ENCODE measurements at places on chromosomes 16 and 17. TPM values are rescaled to one million over a fixed set of nuclear protein-coding genes. Genes with fewer than 3 reads are reported as not detected.

MAF gene
- total RNA-seq, result 1.9 TPM

TMED6 gene
- total RNA-seq, result not detected

CCDC144A gene
- 0.81 TPM for total RNA-seq

OTOA gene
- total RNA-seq, result not detected

KRT24 gene
- not detected for total RNA-seq

- H3K4me1 ChIP-seq, result no peaks in the 10 kb centered on the region
- H3K27ac ChIP-seq, result no peak overlapping the region
- no peak for DNase-seq
- H3K36me3 ChIP-seq, result no peaks in the 10 kb centered on the region
- no peak overlapping the region for H3K4me3 ChIP-seq
Observed at GRCh38 chr17:79463421-79464317, 147.2 kb downstream of the RBFOX3 start.

GRCh38 chr16:14172200-14172809, 101.2 kb downstream of the MRTFB start:
- H3K4me3 ChIP-seq, result no peak overlapping the region
- DNase-seq, result no peak
- H3K27ac ChIP-seq, result no peak overlapping the region

- H3K4me3 ChIP-seq, result no peak overlapping the region
- no peaks in the 10 kb centered on the region for H3K36me3 ChIP-seq
- peaks cover 13% of the 10 kb centered on the region for H3K4me1 ChIP-seq
- DNase-seq, result peak; percentile 88
Observed at GRCh38 chr16:10509534-10510025, 70.8 kb downstream of the EMP2 start.

- H3K27ac ChIP-seq, result no peak overlapping the region
- H3K4me3 ChIP-seq, result no peak overlapping the region
- H3K4me1 ChIP-seq, result no peaks in the 10 kb centered on the region
- DNase-seq, result no peak
- no peaks in the 10 kb centered on the region for H3K27me3 ChIP-seq
Observed at GRCh38 chr16:11452298-11452697, 107.0 kb downstream of the RMI2 start.

GRCh38 chr16:5016967-5017677, 16.6 kb downstream of the NAGPA start:
- DNase-seq, result no peak
- no peaks in the 10 kb centered on the region for H3K4me1 ChIP-seq
- H3K27me3 ChIP-seq, result peaks cover 65% of the 10 kb centered on the region

- H3K4me3 ChIP-seq, result no peak overlapping the region
- no peak overlapping the region for H3K27ac ChIP-seq
- DNase-seq, result no peak
- no peaks in the 10 kb centered on the region for H3K36me3 ChIP-seq
Observed at GRCh38 chr16:8554881-8555280, 35.4 kb downstream of the TMEM114 start.

- H3K36me3 ChIP-seq, result no peaks in the 10 kb centered on the region
- H3K27me3 ChIP-seq, result peaks cover 100% of the 10 kb centered on the region
- H3K4me1 ChIP-seq, result no peaks in the 10 kb centered on the region
- DNase-seq, result peak; percentile 89
- H3K4me3 ChIP-seq, result peak overlapping the region; percentile 31
Observed at GRCh38 chr16:56643080-56643778, 4.8 kb downstream of the MT1A start.

- peak within 1 kb of the TSS; percentile 90 for H3K27ac ChIP-seq
- H3K27me3 ChIP-seq, result no peaks in the 10 kb centered on the region
- peaks cover 9% of the 10 kb centered on the region for H3K4me1 ChIP-seq
- DNase-seq, result no peak
- peaks cover 24% of the 10 kb centered on the region for H3K36me3 ChIP-seq
- H3K4me3 ChIP-seq, result peak within 1 kb of the TSS; percentile 81
Observed at GRCh38 chr17:7888184-7888920, at the start of gene CHD3. Gene CHD3 (plus strand): TSS chr17:7888789. CDS start chr17:7889001, 212 bp downstream.

DNA sequence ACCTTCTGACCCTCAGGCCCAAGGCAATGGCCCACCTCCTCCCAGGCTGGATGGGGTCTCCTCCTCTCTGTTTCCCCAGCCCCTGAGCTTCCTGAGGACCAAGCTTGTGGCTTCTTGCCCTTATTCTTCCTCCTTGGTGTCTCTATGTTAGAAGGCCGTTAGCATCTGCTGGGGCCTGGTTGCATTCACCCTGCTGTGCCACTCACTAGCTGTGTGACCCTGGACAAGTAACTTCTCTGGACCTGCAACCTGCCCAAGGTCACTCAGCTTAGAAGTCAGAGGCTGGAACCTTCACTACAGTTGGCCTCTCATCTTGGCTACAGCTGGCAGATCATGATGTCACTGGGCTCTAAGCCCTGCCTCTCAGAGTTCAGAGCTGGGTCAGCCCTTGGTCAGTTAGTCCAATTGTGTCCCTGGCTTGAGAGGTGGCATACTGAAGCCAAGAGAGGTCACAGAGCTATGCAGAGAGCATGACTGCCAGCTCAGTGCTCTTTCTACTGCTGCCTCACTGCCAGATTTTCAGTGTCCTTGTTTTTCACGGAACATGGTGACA, 3.0 kb downstream of the MT2A start:
- no peak for DNase-seq
- no peaks in the 10 kb centered on the region for H3K36me3 ChIP-seq
- no peak overlapping the region for H3K27ac ChIP-seq
- no peak overlapping the region for H3K4me3 ChIP-seq

- peaks cover 3% of the 10 kb centered on the region for H3K4me1 ChIP-seq
- no peak overlapping the region for H3K4me3 ChIP-seq
Observed at GRCh38 chr17:49766918-49767530, 3.1 kb upstream of the FAM117A start.

DNA sequence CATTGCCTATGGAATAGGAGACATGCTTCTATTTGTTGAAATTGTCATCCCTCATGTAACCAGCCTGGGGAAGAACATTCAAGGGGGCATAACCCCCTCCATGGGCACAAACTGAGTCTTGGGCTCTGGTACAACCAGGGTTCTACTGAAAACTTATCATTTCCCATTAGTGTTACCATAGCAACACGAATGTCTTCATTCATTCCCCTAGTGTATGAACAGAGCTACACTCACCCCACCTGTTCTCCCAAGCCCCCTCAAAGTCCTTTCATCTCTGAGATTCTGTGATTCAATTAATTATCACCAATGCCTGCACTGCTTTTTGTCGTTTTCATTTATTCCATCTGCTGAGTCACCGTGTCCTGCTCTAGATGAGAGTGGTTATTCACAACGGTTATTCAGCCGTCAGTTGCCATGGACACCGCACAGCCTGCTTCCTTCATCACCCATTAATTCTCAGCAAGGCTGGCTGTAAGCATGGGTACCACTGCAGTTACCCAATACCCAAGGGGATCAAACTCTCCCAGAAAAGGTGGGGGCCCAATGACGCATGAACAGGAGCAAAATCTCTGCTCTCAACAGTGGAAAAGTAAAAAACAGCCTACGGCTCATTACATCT, 1.6 kb upstream of the GAST start:
- no peak overlapping the region for H3K4me3 ChIP-seq
- peaks cover 16% of the 10 kb centered on the region for H3K27me3 ChIP-seq
- no peak for DNase-seq
- no peak overlapping the region for H3K27ac ChIP-seq
- no peaks in the 10 kb centered on the region for H3K4me1 ChIP-seq
